Activated CD4-positive, alpha-beta T cell treated with anti-CD3 and anti-CD28 coated beads for 36 hours (primary cell): ENCODE measurements at places on chromosomes 1 and 21. TPM values are rescaled to one million over a fixed set of nuclear protein-coding genes. Genes with fewer than 3 reads are reported as not detected.

The OBSCN gene
- 20.5 TPM for total RNA-seq

- H3K27ac ChIP-seq: no peak overlapping the region
- H3K4me1 ChIP-seq: peaks cover 2% of the 10 kb centered on the region
- peaks cover 19% of the 10 kb centered on the region for H3K36me3 ChIP-seq
- H3K27me3 ChIP-seq: no peaks in the 10 kb centered on the region
Observed at GRCh38 chr21:41459884-41460534, 34.0 kb downstream of the MX1 start.

DNA sequence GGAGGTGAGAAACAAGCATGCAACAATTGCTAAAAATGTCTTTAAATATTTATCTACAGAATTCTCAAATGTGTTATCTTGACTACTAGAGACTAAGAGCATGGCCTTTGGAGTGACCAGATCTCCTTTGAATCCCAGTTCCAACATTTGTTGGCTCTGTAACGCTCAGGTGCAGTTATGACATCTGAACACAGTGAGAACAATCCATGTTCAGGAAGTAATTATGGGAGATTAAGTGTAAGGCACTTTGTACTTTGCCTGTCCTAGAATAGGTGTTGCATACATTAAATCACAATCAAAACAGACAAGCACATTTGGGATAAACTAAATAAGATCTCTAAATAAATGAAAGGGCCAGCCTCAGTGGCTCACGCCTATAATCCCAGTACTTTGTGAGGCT lies 454.5 kb downstream of the SMYD3 start:
- no peak overlapping the region for H3K27ac ChIP-seq
- no peak for DNase-seq
- no peaks in the 10 kb centered on the region for H3K4me1 ChIP-seq
- no peak overlapping the region for H3K4me3 ChIP-seq
- H3K36me3 ChIP-seq: peaks cover 13% of the 10 kb centered on the region

DNA sequence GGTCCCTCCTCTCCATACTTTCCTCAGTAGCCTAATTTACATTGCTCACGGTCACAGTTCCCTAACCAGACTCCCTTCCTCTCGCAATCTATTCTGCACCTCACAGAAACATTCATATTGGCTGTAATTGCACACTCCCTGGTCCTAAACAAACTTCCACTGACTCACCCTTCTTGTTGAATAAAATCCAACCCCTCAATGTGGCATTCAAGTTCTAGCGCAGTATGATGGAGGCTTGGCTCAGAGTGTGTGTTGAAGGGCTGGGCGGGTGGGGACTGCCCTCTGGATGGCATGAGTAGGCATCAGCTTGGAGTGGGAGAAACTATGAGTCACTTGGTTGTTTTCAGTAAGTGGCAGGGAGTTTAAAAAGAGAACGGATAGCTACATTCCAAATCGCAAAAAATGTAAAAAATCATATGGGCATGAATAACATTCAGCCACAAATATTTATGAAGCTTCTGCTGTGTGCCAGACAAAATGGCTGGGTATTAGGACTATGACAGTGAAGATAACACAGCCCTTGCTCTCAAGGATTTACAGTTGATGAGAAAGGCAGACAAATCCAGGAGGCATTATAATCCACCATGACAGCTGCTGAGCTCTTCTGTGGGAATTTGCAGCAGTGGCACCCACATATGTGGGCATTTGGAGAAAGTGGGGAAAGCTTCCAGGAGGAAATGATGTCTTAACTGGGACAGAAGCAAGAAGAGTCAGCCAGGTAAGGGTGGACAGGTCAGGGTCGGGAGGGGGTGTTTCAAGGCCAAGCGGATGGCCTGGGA lies 42.2 kb upstream of the LYST start:
- peaks cover 3% of the 10 kb centered on the region for H3K27me3 ChIP-seq
- peaks cover 32% of the 10 kb centered on the region for H3K4me1 ChIP-seq
- H3K4me3 ChIP-seq: no peak overlapping the region
- H3K36me3 ChIP-seq: no peaks in the 10 kb centered on the region

- no peaks in the 10 kb centered on the region for H3K27me3 ChIP-seq
- H3K36me3 ChIP-seq: peaks cover 23% of the 10 kb centered on the region
- no peak overlapping the region for H3K4me3 ChIP-seq
Observed at GRCh38 chr21:46375560-46376230, 51.7 kb downstream of the PCNT start.

The MUL1 gene
- total RNA-seq: 9.0 TPM

DNA sequence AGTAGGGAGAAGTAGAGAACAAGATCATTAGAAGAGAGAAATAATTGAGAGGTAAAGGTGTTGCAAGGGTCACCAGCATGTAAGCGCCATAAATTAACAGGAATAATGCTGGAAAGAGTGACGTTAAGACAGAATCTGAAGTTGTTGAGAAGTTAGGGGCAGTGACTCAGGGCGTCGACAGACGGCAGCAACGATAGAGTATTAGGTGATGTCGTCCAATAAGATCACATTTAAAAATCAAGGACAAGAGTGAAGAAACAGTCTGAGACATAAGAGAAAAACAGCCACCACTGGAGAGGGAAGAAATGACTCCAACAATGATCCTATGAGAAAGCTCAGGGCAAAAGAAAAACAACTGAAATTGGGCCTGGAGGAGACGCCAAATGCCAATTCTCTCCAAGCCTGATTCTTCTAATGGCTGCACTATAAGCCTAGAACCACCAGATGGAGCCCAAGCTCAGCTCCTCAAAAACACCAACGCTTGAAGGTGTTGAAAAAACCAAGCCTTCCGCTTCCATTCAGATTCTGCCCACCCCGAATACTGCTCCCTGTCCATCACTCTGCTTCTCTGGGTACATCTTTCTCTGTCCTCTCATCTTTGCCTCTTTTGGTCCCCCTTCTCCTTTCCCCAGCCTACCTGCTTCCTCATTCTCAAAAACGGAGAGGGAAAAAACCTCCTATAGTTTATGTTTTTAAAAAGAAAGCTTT lies 70.0 kb downstream of the LUZP1 start:
- peaks cover 14% of the 10 kb centered on the region for H3K36me3 ChIP-seq
- H3K27me3 ChIP-seq: no peaks in the 10 kb centered on the region

DNA sequence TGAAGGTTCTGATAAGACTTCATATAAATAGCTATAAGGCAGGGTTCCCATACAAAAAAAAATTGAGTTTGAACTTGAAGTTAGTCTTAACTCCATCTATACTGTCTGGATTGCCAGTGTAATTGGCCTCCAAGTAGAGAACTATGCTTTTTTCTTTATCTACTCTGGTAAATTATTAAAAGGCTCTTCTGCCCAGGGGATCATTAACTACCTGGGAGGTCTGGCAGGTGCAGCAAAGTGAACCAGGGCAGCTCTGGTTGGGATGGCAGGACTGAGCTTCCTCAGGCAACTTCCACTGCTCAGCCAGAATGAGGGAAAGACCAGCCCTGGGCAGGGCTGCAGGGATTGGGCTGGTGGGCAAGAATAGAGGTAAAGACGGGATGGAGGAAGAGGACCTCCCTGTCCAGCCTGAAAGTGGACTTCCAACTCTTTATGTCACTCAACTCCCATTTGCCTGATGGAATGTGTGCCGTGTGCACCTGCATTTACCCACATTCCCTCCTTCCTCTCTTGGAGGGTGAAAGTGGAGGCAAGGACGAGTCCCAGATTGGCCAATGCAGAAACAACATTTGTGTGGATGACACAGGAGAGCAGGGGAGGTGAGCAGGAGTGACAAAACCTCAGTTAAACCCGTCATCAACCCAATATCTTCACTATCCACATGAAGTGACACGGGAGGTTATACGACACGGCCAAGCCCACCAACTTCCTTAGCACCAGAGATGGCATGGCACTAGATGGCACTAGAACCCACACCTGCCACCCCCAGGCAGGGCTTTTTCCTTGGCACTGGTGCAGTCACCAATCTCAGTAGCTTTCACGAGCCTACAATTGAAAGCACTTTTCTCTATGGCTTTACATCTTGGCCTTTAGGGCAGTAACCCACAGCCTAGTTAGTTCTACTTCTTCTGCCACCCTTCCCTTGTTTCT lies 25.2 kb downstream of the CCN1 start:
- H3K4me3 ChIP-seq: no peak overlapping the region
- no peaks in the 10 kb centered on the region for H3K4me1 ChIP-seq
- no peaks in the 10 kb centered on the region for H3K36me3 ChIP-seq
- no peak overlapping the region for H3K27ac ChIP-seq
- no peaks in the 10 kb centered on the region for H3K27me3 ChIP-seq
- no peak for DNase-seq

DNA sequence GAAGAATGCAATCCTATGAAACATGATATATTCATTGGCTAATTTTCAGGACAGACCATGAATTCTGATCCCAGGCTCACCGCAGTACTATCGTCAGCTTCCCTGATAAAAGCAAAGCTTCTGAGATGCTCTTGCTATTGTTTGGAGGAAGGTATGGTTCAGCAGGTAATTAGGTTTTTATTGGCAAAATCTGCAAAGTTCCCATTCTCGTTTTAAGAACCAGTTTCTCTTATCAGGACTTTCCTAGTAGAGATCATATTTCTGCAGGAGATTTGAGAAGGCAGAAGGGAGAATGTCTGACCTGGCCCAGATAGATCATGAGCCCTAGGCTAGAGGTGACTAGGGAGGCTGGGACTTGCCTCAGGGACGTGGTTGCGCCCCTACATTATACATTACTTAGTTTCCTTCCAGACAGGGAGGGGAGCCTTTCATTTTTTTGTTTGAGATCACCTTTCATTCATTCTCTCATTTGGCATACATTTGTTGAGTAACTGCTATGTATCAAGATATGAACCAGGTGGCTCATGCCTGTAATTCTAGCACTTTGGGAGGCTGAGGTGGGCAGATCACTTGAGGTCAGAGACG lies 108.8 kb downstream of the NRIP1 start:
- H3K4me1 ChIP-seq: no peaks in the 10 kb centered on the region
- no peak overlapping the region for H3K27ac ChIP-seq
- H3K36me3 ChIP-seq: no peaks in the 10 kb centered on the region
- no peaks in the 10 kb centered on the region for H3K27me3 ChIP-seq

DNA sequence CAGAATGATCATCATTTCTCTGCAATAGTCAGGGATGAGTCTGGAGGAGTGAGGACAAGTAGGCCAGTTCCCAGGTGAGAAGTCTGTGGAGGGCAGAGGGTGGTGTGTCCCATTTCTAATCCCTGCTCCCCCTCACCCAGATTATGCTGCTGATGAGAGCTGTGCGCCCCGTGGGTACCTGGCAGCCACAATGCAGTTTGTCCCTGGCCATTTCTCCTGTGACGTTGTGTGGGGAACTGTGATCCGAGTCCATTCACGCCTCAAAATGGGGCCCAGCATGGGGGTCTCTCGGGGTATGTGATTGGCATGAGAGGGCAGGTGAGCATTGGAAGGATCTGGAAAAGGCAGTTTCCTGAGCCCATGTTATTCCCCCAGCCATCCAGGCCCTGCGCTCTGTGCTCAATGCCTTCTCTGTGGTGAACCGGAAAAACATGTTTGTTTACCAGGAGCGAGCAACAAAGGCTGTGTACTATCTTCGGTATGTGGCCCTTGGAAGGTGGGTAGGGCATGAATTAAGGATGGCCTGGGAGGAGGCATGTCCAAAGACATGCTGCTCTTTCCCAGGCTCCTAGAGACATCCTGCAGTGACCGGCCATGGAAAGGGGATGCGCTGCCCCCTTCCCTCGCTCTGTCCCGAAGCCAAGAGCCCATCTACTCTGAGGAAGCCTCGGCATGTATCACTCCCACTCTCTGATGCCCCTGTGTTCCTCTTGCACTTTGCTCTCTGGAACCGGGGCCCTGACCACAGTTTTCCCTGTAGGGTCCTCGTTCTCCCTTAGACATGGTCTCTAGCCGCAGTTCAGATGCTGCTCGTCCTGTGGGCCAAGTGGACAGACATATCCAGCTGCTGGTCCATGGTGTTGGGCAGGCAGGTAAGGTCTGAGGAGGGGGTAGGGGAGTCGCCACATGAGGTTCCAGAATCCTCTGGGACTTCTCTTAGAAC lies 16.4 kb downstream of the HYI start:
- H3K4me1 ChIP-seq: no peaks in the 10 kb centered on the region
- peak; percentile 1 for DNase-seq
- H3K4me3 ChIP-seq: no peak overlapping the region
- H3K27ac ChIP-seq: no peak overlapping the region
- H3K36me3 ChIP-seq: peaks cover 28% of the 10 kb centered on the region
- no peaks in the 10 kb centered on the region for H3K27me3 ChIP-seq

DNA sequence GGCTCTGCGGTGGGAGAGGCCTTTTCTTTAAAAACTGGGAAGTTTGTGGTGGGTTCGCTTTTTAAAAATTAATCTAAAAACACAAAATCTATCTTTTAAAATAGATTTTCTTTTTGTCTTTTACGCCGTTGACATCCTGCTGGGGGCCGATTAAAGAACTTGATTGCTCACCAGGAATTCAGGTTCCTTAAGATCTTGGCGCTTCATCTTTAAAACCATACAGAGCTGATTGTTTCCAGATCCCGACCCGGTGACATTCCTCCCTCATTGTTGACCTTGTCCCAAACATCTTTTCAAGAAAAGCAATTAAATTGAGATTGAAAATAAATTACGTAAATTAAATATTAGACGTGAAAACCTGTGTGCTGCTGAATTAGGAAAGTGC lies 546 bp upstream of the ZNF697 start:
- H3K27me3 ChIP-seq: peaks cover 66% of the 10 kb centered on the region
- H3K4me3 ChIP-seq: peak overlapping the region; percentile 66
- DNase-seq: no peak
- H3K4me1 ChIP-seq: peaks cover 17% of the 10 kb centered on the region

The CELA3A gene
- not detected for total RNA-seq
